ENCODE measurements at places on chromosomes 1 and 21.

- DNase-seq: no peak
- no peak overlapping the region for H3K4me3 ChIP-seq
- H3K36me3 ChIP-seq: no peaks in the 10 kb centered on the region
- no peak overlapping the region for H3K27ac ChIP-seq
- no peaks in the 10 kb centered on the region for H3K4me1 ChIP-seq
Measured at GRCh38 chr1:53685272-53686051, 53.5 kb downstream of the GLIS1 start.

GRCh38 chr1:28811766-28812668, at the start of gene OPRD1:
TSS of gene OPRD1 (plus strand) at chr1:28812170. CDS start at chr1:28812384, 214 bp downstream.
- peaks cover 12% of the 10 kb centered on the region for H3K27me3 ChIP-seq
- no peaks in the 10 kb centered on the region for H3K36me3 ChIP-seq
- no peak within 1 kb of the TSS for H3K27ac ChIP-seq
- no peaks in the 10 kb centered on the region for H3K4me1 ChIP-seq
- no peak for DNase-seq

GRCh38 chr1:53203466-53203865, 6.8 kb downstream of the CPT2 start:
- no peak overlapping the region for H3K4me3 ChIP-seq
- peaks cover 74% of the 10 kb centered on the region for H3K36me3 ChIP-seq
- no peaks in the 10 kb centered on the region for H3K27me3 ChIP-seq
- DNase-seq: no peak
- H3K27ac ChIP-seq: no peak overlapping the region

- no peak for DNase-seq
- no peak overlapping the region for H3K4me3 ChIP-seq
- H3K27me3 ChIP-seq: no peaks in the 10 kb centered on the region
- no peak overlapping the region for H3K27ac ChIP-seq
- no peaks in the 10 kb centered on the region for H3K4me1 ChIP-seq
- H3K36me3 ChIP-seq: peaks cover 65% of the 10 kb centered on the region
Measured at GRCh38 chr1:108190001-108190634, 10.0 kb downstream of the SLC25A24 start.

DNA sequence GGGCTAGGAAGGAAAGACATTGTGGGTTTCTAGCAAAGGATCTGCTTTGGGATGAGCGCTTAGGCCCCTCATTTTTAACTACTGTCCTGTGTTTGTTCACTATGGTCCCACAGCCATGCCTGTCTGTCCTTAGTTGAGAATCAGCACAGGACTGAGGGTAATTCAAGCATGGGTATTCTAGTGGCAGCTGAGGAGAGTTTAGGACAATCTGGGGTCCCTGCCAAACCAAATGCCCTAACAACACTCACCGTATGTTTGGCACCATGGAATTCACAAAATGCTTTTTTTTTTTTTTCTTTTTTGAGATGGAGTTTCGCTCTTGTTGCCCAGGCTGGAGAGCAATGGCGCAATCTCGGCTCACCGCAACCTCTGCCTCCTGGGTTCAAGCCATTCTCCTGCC, 10.4 kb downstream of the ARHGEF11 start:
- H3K4me1 ChIP-seq: peaks cover 16% of the 10 kb centered on the region
- DNase-seq: no peak
- H3K27me3 ChIP-seq: no peaks in the 10 kb centered on the region
- no peaks in the 10 kb centered on the region for H3K36me3 ChIP-seq
- H3K27ac ChIP-seq: no peak overlapping the region

DNA sequence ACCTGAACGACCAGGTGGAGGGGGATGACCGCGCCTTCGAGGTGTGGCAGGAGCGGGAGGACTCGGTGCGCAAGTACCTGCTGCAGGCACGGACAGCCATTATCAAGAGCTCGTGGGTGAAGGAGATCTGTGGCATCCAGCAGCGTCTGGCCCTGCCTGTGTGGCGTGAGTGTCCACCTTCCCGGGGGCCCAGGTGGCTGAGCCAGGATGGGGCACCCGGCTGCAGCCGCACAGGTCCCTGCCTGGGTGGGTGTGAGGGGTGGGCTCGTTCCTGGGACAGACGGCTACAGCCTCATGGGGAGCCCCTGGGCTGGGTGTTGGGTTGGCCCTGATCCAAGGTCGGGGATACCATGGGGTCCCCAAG, 65.2 kb downstream of the TRIM11 start:
- no peak overlapping the region for H3K27ac ChIP-seq
- no peak overlapping the region for H3K4me3 ChIP-seq
- no peaks in the 10 kb centered on the region for H3K27me3 ChIP-seq
- no peaks in the 10 kb centered on the region for H3K36me3 ChIP-seq
- H3K4me1 ChIP-seq: no peaks in the 10 kb centered on the region
- DNase-seq: no peak

DNA sequence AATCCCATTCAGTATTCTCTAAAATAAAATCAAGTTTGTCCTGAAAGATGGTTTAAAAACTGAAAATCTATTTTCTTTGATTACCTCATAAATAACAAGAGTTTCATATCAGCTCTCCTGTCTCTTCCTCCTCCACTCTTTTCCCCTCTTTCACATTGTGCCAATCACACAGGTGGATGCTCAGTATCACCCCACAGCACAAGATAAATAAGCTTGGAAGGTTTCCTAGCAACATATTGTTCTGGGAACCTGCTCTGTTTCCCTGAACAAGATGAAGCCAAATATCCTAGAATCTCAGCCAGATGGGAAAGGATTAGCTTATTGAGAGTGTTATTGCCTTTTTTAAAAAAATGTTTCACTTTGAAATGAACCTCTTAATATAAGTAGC, 45.7 kb upstream of the CACYBP start:
- H3K4me3 ChIP-seq: no peak overlapping the region
- no peaks in the 10 kb centered on the region for H3K36me3 ChIP-seq
- peak; percentile 14 for DNase-seq
- H3K4me1 ChIP-seq: peaks cover 10% of the 10 kb centered on the region
- no peaks in the 10 kb centered on the region for H3K27me3 ChIP-seq
- no peak overlapping the region for H3K27ac ChIP-seq

DNA sequence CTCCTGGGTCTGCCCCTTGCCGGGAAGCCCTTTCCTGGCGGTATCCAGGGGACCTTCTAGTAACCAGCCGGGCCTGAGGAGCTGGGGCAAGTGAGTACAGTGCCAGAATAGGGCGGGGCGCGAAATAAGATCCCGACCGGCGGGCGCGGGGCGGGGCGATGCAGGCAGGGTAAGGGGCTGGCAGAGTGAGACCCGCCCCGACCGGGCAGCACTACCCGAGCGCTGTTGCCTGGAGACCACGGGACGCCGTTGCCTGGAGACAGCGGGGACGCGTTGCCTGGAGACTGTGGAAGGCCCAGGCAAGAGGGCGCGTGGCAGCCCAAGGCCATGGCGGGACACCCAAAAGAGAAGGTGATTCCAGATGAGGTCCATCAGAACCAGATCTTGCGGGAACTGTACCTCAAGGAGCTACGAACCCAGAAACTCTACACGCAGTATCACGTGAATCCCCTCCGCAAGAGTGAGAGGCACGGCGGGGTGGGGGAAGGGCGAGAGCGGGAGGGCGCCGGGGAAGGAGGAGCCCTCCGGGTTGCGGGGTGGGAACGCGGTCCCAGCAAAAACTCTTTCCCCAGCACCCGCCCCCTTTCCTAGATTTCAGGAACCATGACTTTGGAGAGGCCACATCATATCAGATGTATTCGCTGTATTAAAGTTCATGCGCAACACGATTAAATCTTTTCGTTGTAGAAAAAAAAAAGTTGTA, 24.3 kb downstream of the EBNA1BP2 start:
- DNase-seq: peak; percentile 91
- no peaks in the 10 kb centered on the region for H3K36me3 ChIP-seq
- H3K27me3 ChIP-seq: no peaks in the 10 kb centered on the region
- no peak overlapping the region for H3K27ac ChIP-seq
- H3K4me3 ChIP-seq: peak overlapping the region; percentile 82

DNA sequence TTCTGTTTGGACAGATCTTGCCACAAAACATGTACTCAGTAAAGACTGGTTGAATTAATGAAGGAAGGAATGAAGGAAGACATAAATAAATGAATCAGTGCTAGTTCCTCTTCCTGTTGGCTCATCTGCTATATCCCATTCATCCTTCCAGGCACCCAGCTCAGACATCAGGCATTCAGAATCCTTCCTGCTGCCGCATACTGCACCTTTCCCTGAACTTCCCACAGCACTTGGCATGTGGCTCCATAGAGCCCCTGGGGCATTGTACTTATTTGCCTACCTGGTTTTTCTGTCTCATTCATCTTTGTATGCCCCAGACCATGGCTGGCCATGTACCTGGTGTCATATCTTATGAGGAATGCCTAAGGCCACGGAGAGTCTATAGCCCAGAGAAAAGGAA, 34.4 kb upstream of the ZNF648 start:
- no peaks in the 10 kb centered on the region for H3K27me3 ChIP-seq
- no peaks in the 10 kb centered on the region for H3K36me3 ChIP-seq
- no peak overlapping the region for H3K4me3 ChIP-seq

DNA sequence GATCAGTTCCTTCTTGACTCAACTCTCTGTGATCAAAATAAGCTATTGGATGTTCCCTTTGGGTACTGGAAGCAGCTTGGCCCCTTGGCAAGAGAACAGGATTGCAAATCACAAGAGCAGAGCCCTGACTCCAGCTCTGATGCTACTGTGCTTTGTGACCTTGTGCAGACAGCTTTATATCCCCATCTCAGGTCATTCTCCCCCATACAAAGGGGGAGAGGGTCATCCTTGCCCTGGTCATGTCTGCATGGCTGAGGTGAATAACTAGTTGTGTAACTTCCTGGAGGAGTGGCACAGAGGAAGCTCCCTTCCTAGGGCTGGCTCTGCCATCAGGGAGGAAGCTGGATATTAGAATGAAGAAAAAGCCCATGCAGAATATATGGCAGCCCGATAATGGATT, 142.9 kb downstream of the DHRS3 start:
- H3K27ac ChIP-seq: no peak overlapping the region
- no peaks in the 10 kb centered on the region for H3K27me3 ChIP-seq
- peaks cover 1% of the 10 kb centered on the region for H3K4me1 ChIP-seq

GRCh38 chr1:93502571-93502970, 54.7 kb downstream of the FNBP1L start:
- no peak overlapping the region for H3K27ac ChIP-seq
- no peak overlapping the region for H3K4me3 ChIP-seq
- H3K4me1 ChIP-seq: no peaks in the 10 kb centered on the region
- DNase-seq: no peak
- peaks cover 2% of the 10 kb centered on the region for H3K36me3 ChIP-seq
- H3K27me3 ChIP-seq: no peaks in the 10 kb centered on the region

DNA sequence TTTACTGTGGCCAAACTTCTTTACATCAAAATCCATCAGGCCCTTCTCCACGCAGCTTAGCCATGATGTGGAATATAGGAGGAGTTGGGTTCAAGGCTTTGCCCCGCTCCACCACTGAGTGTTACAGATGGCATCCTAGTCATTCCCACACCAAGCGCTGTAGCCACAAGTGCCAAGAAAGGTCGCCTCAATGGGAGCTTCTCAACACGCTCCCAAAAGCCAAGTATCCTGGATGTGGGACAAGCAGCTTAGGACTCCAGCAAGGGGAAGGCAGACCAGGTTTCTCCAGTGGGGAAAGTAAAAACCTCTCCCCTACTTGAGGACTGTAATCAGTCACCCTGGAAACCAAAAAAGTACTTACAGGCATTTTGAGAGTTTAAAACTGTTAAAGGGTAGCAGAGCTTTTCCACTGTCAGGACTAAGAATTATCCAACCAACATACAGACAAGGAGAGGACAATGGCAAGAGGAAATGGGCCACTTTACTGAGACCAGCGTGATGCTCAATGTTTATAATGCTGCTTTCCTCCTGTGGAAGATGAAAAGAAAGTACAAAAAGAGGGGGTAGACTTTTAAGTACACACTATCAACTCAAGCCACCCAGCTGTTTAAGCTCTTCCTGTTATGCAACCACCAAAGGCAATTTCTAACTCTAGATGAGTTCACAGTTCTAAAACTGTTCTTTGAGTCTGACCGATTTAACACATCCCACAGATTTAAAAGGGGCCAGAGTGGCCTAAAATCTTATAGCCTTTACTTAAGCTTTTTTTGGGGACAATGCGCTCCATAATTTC, 120.7 kb upstream of the KRTAP19-8 start:
- no peak overlapping the region for H3K4me3 ChIP-seq
- H3K27ac ChIP-seq: no peak overlapping the region
- H3K4me1 ChIP-seq: peaks cover 31% of the 10 kb centered on the region
- no peak for DNase-seq
- H3K27me3 ChIP-seq: no peaks in the 10 kb centered on the region

GRCh38 chr1:198436276-198436675, 104.2 kb downstream of the ATP6V1G3 start:
- DNase-seq: no peak
- no peaks in the 10 kb centered on the region for H3K27me3 ChIP-seq
- no peaks in the 10 kb centered on the region for H3K36me3 ChIP-seq
- no peak overlapping the region for H3K4me3 ChIP-seq

DNA sequence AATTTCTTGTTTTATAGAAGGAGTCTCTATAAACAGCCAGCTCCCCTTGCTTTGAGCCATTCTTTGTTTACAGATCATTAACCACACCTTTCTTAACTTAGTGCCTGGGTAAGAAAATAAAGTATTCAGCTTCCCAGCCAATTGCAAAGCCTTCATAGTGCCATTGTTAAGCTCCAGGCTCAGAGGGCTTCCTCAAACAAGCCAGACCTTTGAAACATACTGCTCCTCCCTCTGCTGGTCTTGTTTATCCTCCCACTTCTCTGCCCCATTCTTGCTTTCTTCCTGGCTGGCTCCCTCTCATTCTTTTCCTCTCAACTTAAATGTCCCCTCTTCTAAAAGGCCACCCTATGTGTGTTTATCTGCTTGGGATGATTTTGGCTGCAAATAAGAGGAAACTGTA, 319.4 kb upstream of the ST6GALNAC5 start:
- DNase-seq: no peak
- no peak overlapping the region for H3K27ac ChIP-seq
- H3K4me3 ChIP-seq: no peak overlapping the region
- no peaks in the 10 kb centered on the region for H3K27me3 ChIP-seq
- H3K4me1 ChIP-seq: peaks cover 10% of the 10 kb centered on the region

GRCh38 chr1:167022384-167022783, 33.3 kb downstream of the MAEL start:
- no peaks in the 10 kb centered on the region for H3K27me3 ChIP-seq
- H3K4me1 ChIP-seq: no peaks in the 10 kb centered on the region
- no peak overlapping the region for H3K4me3 ChIP-seq
- H3K36me3 ChIP-seq: no peaks in the 10 kb centered on the region
- DNase-seq: no peak

All from neuronal stem cell (in vitro differentiated cells).